Stimulated activated CD4-positive, alpha-beta T cell treated with anti-CD3 and anti-CD28 coated beads, Interleukin-2, amount 100 ng/mL, for 24 hours (primary cell): ENCODE measurements at places on chromosomes 6 and 20.

- no peak for DNase-seq
Observed at GRCh38 chr20:34892671-34893070, 16.3 kb downstream of the ACSS2 start.

- no peak for DNase-seq
Observed at GRCh38 chr6:85506441-85507093, 56.7 kb downstream of the NT5E start.

DNA sequence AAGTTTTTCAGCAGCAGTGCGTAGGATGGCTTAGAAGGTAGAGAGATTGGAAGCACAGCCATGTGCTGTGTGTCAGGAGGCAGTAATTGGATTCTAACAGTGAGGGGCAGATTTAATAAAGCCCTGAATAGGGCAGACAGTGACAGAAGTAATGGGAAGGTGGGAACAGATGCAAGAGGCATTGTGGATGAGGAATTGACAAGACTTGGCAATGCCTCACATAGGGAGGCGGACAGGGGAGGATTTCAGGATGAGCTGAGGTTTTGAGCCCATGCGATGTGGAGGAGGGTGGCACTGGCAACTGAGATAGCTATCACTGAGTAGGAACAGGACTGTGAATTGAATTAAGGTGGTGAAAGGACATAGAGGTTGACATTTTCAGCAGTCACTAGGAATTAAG lies 262.2 kb upstream of the FLRT3 start:
- DNase-seq: no peak

DNA sequence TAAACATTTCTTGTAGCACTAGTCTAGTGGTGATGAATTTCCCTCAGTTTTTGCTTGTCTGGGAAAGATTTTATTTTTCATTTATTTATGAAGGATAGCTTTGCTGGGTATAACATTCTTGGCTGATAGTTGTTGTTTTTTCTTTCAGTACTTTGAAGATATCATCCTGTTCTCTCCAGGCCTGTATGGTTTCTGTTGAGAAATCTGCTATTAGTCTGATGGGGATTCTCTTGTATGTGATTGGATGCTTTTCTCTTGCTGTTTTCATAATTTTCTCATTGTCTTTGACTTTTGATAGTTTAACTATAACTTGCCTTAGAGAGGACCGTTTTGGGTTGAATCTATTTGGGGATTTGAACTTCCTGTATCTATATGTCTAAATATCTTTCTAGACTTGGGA lies 207.1 kb downstream of the PACRG start:
- DNase-seq: no peak

DNA sequence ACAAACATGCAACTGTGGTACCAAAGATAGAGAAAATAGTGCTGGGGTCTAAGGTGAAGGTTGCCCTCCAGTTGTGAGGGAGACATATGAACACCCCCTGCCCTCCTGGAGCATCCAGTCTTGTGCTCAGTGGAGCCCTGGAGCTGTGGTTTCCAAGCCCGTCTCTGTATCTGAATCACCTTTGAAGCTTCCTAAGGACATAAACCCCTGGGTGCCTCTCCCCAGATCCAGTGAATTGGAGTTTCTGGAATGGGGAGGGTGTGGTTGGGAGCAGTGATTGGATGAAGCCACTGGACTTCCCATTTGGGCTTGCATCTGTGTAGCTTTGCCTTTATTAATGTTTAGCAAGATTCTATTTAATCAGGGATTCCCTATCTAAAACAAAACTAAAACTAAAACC lies 22.4 kb upstream of the E2F3 start:
- no peak for DNase-seq

DNA sequence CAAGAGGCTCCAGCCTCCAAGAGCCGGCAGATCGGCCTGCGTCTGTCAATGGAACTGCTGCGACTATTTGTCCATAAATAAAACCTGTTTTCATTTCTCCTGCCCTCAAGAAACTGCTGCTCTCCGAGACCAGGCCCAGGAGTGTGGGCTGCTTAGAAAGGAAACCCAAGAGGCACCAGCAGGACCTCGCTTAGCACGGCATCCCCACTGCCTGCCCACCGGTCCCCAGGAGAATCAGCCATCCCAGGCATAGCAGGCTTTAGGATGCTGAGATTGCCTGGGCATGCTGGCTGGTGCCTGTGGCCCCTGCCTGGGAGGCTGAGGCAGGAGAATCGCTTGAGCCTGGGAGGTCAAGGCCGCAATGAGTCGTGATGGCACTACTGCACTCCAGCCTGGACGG lies 17.6 kb downstream of the NTSR1 start:
- DNase-seq: no peak

GRCh38 chr20:36181934-36182603 lies 27.5 kb downstream of the EPB41L1 start:
- no peak for DNase-seq

GRCh38 chr6:137734875-137735182 lies 132.2 kb upstream of the TNFAIP3 start:
- DNase-seq: no peak

DNA sequence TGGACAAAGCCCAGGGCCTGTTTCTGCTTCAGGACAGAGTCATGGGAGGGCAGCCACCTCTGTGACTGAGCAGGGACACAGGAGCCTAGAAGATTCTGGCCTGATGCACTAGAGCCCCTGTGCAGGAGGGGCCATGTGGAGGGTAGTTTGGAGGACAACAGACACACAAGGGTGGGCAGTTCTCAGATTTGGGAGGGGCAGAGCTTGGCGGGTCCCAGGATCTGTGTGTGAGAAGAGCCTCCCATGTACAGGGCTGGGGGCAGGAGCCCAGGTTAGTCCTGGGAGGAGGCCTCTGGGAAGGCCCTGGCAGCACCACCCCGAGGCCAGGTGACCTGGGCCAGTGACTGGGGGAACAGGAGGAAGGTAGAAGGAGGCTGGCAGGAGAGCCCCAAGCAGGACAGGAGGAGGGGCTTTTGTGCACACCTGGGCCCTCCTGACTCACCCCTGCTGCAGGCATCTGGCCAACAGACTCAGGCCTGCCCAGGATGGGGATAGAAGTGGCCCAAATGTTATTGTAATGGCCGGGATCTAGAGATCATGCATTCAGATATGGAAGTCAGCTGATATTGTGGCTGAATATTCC lies 1.4 kb upstream of the ULBP3 start:
- no peak for DNase-seq

DNA sequence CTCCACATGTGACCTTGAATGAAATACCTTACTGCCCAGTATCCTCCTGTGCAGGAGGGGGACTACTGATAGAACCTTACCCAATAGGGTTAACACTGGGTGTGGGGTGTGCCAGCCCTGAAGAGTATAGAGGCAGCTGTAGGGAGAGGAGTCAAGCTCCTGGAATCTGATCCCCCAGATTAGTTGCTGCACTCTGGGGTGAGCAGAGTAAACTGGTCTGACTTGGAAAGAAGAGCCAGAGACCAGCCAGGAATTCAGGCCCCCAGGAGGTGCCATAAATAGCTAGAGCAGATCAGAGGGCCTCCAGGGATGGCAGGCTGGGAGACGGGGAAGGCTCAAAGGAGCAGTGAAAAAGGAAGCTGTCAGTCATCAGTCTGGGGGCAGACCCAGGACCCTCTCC lies 3.5 kb upstream of the APOBEC2 start:
- DNase-seq: no peak

DNA sequence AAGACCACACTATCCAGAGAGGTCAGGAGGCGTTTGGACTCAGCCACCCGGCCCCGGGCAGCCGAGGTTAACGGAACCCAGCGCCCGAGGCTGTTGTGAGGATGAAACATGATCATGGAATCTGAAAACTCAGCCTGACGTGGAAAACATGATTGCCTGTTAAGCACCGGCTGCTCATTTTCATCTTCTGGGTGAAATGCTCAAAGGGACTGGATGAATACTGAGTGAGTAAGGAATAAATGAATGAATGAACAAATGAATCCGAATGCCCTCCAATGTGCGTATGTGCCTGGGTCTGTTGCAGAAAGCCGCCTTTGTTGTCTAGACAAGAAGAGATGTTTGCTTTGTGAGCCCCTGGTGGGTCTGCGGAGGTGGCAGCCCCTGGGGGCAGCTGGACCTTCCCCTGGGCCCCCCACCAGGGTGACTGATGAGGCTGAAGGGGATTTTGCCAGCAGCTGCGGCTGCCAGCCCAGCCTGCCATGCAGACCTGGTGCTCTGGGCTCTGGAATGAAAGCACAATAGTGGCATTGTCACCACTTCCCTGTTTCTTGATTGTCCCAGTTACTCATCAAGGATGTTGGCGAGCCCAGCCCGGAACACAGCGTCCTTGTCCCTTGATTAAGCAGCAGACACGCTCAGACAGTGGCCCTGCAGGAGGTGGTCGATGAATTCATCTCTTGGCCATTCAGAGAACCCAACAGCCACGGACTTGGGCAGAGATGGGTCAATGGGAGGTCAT lies 211.1 kb downstream of the ANKRD60 start:
- no peak for DNase-seq

DNA sequence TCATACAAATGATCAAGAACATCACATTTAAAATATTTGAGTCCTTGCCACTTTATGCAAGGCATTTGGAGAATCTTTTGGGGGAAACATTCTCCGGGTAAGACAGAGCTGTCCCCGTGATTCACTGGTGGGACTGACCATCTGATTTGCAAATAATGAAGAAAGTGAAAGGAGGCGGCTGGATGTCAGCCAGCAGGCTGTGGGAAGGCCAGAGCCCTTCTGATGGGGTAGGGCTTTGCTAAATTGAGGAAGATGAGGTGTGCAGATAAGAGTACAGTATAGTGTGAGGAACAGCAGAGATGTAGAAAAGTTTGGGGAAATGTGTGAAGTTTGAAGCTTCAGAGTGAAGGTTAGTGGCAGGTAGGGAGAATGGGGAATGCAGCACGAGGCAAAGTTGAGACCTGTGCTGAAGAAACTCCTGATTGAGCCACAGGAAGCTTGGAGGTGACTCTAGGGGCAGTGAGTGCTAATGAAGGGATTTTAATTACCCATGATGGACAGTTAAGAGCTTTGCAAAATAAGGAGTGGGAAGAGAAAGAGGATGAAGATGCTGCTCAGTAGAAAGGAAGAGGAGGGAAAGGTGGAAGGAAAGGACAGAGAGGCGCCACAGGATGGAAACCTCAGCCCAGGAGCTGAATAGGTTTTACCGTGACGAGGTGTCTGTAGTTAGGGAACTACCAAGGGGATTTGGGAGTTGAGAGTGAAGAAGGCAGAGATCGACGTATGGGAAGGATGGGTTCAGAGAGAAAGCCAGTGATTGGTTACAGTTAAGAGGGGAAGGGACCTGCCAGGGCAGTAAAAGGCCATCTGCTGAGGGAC lies 68.7 kb downstream of the SNX9 start:
- no peak for DNase-seq

DNA sequence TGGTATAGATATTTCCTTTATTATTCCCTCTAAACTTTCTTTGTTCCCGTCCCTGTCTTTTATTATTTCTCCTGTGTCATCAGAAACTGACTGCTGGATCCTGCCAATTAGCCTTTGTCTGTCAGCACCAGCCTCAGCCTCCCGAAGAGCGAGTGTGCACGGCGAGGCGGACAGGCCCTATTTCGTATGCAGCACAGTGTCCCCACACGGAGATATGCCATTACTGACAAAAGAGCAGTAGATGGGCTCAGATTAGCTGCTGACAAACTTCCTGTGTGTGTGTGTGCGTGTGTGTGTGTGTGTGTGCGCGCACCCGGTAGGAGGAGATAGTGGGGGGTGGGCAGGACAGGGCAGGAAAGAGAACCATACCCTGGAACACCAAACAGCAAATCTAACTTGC lies 99.5 kb upstream of the ZFP64 start:
- no peak for DNase-seq

DNA sequence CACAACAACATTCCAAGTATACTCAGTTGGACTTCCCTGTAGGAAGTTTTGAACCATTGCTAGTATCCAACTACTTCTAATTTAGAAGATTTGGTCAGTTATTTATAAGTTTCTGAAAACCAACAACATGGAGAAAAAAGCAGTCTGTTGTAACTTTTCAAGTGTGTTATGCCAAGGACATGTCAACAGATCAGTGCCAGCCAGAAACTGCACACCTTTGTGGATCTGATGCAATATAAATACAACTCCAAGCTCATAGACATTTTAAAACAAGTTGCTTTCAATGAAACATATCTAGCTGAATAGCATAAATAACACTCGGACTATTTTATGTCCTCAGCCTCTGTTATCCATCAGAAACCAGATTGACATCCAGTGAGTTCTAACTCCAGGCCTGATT lies 58.3 kb upstream of the CARMIL1 start:
- DNase-seq: no peak

GRCh38 chr6:48613231-48613949 lies 502.4 kb upstream of the PTCHD4 start:
- DNase-seq: no peak

GRCh38 chr20:51400051-51400926 lies 142.2 kb downstream of the NFATC2 start:
- DNase-seq: peak; percentile 69

DNA sequence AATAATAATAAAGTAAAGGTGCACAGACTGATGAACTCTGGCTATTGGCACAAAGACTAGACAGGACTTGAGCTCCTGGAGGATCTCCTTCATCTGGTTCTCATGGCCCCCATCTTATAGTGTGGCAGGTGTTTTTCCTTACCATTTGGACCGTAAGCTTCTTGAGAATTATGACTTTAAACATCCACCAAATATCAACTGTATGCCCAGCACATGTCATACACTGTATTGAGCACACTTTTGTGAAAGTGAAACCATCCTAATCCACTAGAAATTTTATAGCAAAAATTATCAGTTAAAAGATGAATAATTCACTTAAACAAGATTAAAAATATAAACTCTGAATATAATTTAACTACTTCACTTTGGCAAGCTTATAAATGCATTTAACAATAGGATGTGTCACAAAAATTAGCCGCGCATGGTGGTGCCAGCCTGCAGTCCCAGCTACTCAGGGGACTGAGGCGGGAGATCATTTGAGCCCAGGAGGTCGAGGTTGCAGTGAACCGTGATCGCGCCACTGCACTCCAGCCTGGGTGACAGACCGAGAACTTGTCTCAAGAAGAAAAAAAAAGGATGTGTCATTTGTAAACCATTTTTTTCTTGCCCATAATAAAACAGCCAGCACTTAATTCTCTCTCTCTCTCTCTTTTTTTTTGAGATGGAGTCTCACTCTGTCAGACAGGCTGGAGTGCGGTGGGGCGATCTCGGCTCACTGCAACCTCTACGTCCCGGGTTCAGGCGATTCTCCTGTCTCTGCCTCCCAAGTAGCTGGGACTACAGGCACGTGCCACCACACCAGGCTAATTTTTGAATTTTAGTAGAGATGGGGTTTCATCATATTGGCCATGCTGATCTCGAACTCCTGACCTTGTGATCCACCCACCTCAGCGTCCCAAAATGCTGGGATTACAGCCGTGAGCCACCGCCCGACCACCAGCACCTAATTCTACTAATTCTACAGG lies 9.1 kb downstream of the HIVEP2 start:
- DNase-seq: peak; percentile 36

GRCh38 chr6:106751501-106752252 lies 122.3 kb downstream of the QRSL1 start:
- DNase-seq: no peak

DNA sequence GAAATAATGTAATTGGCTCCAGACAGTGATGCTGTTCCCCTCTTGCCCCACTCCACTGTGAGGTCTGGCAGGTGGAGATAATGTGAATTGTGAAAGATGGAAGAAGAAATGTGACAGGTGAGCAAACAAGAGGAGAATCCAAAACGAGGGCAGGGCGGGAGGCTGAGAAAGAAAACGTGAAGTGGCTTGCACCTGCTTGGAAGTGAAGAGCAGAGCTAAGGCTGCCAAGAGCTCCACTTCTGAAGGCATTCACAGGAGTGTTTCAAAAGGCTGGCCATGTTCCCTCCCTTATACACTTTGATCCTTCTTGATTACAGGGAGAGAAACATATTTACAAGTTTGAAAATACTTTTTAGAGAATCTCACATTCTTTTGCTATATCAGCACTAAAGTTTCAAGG lies 359.4 kb downstream of the EPHA7 start:
- DNase-seq: no peak

- no peak for DNase-seq
Observed at GRCh38 chr6:163688739-163689362, 274.3 kb downstream of the QKI start.
